ENCODE measurements at places on chromosomes 4 and X. TPM values are rescaled to one million over a fixed set of nuclear protein-coding genes. Genes with fewer than 3 reads are reported as not detected.

DNA sequence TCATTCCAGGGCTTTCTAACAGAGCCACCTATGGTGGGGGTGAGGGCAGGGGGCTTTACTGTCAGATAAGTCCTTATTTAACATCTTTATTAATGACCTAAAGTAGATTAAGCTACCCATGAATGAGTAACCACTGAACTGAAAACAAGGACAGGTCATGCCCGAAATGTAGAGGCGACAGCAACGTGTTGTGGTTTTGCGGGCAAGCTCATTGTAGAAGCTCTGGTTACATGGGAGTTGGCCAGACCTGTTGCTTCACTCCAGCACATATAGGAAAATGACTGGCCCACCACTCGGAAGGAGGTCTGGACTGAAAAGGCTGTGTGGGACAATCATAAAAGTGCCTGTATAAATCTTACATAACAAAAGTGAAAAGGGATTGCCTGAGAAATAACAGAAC lies 109.6 kb upstream of the NDP start:
- DNase-seq = no peak

- DNase-seq = no peak
Observed at GRCh38 chr4:119623025-119623424, 5.6 kb downstream of the PDE5A start.

GRCh38 chr4:184506527-184507121 lies 32.3 kb upstream of the IRF2 start:
- no peak for DNase-seq

GRCh38 chr4:82779032-82779431 lies 19.6 kb downstream of the SCD5 start:
- no peak for DNase-seq

DNA sequence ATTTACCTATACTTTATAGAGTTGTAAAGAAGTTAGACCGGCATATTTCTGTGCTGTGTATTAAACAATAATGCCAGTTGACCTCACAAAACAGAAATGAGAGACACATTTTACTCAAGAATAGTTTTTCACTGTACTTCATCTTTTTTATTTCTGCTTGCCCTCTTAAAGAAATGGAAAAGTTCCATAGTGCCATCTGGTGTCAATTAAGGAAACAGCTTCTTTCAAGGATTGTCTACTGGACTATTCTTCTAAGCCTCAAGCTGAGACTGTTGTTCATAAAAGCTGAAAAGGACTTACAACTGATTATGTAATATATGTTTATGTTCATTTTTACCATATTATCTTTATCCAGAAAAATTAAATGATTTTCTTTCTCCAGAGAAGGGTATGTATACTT lies 1523.7 kb downstream of the ARAP2 start:
- peak; percentile 10 for DNase-seq

GRCh38 chrX:154458954-154459778 lies 1.1 kb downstream of the PLXNA3 start:
- no peak for DNase-seq

- no peak for DNase-seq
Observed at GRCh38 chr4:147492761-147493160, 11.9 kb downstream of the EDNRA start.

DNA sequence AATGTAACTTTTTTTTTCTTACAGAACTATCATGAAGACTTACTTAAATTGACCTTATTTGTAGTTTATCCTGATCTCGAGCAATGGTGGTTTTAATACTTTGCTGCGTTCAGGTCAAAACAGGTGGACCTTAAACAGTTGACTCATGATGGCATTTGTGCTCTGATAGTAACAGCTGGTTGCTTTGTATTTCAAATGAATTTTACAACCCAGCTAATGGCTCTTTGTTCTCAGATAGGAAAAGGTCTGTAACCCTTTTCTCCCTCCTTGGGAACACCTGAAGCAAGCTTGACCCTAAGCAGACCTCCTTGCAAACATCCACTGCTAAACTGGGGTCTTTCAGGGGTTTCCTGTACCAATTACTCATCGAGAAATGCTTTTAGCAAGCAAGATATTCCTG lies 79.2 kb downstream of the F11 start:
- DNase-seq = no peak

DNA sequence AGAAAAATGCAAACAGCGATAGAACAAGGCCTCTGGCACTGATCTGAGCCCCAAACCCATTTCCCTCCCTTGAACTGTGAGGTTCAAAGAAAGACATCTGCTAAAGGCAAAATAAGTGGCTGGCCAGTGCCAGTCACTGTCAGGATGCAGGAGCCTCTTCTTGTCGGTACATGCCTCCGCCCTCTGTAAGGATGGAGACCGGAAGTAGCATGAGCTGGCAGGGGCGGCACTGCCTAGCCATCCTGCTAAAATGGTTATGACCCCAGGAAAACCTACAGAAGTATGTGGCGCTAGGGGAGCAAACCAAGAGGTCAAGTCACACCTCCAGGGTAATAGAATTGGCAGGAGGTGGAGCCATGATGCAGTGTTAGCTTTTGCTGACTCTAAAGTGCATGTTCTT lies 180.3 kb downstream of the DCLK2 start:
- DNase-seq = no peak

- DNase-seq = no peak
Observed at GRCh38 chr4:28082686-28083390, 1222.2 kb downstream of the STIM2 start.

- DNase-seq = peak; percentile 94
Observed at GRCh38 chr4:7960790-7961655, 21.4 kb upstream of the AFAP1 start.

GRCh38 chrX:108582151-108582550 lies 142.5 kb downstream of the COL4A5 start:
- no peak for DNase-seq

DNA sequence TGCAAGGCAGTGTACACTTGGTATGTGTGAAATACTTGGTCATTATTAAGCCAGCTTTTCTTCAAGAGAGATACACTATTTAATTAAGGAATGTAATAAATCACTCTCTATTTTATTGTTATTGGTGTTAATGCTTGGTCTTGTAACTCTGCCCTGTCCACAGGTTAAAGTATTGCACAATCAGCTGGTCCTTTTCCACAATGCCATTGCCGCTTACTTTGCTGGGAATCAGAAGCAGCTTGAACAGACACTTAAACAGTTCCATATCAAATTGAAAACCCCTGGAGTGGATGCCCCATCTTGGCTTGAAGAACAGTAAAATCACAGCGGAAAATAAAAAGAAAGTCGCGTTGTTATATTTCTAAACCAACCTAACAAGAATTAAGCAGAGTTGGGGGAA lies 26.2 kb upstream of the FHDC1 start:
- no peak for DNase-seq

- no peak for DNase-seq
Observed at GRCh38 chr4:30996841-30997240, 276.7 kb downstream of the PCDH7 start.

DNA sequence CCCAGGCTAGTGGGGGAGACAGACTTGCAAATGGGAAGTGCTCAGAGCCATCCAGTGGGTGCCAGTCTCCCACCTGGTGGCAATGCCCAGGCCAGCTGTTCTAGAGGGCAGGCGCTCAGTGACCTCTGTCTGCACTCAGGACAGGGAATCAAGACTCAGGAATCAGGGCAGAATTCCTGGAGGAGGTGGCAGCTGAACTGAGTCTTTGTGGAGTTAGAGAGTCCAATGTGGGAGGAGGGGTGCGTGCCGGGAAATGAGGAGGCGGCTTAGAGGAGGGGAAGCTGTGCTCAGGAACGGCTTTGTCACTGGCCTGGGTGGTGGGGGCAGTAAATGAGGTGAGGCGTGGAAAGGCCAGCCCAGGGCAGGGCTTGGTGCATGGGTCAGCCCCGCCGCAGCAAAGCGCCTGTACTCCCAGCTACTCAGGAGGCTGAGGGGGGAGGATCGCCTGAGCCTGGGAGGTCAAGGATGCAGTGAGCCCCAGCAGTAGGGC lies 31.3 kb upstream of the SORCS2 start:
- no peak for DNase-seq

GRCh38 chr4:2286904-2287593 lies 25.1 kb upstream of the MXD4 start:
- DNase-seq = no peak

GRCh38 chrX:40188573-40189417 lies 91.0 kb upstream of the BCOR start:
- no peak for DNase-seq

DNA sequence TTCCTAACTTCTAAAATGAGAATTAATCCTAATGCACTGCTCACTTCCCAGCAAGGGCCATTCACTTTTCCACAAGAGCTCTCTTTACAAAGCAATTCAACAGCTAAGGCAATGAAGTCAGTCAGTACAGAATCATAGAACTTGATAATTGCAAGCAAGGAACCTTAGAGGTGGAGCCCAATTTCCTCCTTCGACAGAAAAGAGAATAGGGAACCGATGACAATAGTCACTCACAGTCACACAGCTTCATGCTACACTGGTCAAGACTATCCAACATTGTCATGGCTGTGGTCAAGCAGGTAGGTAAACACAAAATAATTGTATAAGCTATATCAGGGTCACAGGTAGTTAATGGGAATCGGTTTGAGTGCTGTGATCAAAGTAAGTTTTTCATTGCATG lies 90.0 kb downstream of the ELOVL6 start:
- DNase-seq = no peak

- no peak for DNase-seq
Observed at GRCh38 chr4:184388106-184388505, 86.2 kb downstream of the IRF2 start.

The XAGE2 gene
- total RNA-seq = not detected

The CXCL3 gene
- total RNA-seq = 7.3 TPM

The GPM6B gene
- total RNA-seq = 0.89 TPM

The KIAA1210 gene
- not detected for total RNA-seq

The IL2 gene
- not detected for total RNA-seq

The SUPT20HL2 gene
- not detected for total RNA-seq
